ENCODE measurements at places on chromosomes 1 and 21.

DNA sequence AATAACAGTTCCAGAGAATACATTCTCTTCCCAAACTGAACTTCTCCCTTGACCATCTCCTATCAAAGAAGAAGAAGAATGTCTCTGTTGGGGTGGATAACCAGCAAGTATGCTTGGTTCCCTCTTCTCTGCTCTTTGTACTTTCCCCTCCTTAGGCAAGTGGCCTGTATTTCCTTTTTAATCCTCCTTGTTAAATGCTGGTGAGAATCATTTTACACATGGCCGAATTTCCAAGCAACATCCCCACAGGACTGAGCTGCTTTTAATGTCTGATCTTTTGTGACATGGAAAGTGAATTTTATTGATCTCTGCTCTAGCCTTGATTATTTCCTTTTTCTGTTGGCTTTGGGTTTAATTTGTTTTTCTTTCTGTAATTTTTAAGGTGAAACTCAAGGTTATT is 336.7 kb downstream of the DUSP10 start:
- DNase-seq = no peak

- DNase-seq = no peak
Measured at GRCh38 chr21:15022608-15023261, 42.1 kb downstream of the NRIP1 start.

DNA sequence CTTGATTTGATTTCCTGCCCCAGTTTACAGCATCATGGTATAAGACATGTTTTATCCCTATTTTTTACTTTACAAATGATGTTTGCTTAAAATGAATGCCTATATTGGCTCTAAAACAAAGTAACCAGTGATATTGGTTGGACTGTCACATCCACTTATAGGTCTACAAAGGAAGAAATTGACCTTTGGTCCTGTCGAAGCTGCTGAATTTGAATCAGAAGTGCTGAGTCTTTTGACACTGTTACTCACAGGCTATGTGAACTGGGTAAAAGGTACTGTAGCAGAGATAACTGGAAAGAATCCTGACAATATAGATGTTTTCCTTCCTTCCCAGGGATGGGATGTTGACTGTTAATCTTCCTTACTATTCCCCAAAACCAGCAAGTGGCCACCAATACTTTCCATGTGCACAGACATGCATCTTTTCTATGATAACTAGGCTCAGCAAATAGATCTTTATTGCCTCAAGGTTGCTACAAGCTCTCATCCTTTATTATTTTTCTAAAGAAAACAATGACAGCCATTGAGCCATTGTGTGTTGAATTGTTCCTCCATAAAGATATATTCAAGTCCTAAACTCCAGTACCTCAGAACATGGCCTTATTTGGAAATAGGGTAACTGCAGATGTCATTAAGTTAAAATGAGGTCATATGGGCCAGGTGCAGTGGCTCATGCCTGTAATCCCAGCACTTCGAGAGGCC is 175.9 kb upstream of the NR5A2 start:
- no peak for DNase-seq

DNA sequence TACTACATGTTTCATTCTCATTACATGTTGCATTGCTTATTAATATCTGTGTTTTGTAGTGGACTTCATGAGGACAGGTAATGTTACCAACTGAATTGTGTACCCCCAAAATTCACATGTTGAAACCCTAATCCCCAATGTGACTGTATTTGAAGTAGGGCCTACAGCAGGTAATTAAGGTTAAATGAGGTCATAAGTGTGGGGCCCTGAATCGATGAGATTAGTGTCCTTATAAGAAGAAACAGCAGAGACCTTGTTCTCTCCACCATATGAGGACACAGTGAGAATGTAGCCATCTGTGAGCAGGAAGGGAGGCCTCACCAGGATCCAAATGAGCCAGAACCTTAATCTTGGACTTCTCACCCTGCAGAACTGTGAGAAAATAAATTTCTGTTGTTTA is 15.0 kb upstream of the IFNAR1 start:
- no peak for DNase-seq

DNA sequence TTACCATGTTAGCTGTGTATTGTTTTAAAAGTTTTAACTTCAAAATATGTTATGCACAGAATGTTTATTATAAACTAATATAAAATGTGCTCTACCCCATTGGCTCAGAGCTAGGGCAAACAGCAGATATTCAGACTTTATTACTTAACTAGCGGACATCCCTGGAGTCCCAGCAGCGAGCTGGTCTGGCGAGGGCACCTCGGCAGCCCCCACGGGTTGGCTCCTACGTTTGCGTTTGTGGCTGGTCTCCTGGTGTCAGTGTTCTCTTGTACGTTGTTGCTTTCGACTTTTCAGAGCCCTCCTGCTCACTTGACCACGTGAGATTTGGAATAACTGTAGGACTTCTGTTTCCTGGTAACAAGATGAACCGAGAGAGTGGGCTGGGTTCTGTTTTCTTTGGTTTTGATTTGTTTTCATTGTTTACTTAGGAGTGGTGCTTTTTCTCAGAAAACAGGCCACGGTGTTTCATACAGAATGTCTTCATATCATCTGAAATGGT is 44.5 kb downstream of the CBS start:
- no peak for DNase-seq

DNA sequence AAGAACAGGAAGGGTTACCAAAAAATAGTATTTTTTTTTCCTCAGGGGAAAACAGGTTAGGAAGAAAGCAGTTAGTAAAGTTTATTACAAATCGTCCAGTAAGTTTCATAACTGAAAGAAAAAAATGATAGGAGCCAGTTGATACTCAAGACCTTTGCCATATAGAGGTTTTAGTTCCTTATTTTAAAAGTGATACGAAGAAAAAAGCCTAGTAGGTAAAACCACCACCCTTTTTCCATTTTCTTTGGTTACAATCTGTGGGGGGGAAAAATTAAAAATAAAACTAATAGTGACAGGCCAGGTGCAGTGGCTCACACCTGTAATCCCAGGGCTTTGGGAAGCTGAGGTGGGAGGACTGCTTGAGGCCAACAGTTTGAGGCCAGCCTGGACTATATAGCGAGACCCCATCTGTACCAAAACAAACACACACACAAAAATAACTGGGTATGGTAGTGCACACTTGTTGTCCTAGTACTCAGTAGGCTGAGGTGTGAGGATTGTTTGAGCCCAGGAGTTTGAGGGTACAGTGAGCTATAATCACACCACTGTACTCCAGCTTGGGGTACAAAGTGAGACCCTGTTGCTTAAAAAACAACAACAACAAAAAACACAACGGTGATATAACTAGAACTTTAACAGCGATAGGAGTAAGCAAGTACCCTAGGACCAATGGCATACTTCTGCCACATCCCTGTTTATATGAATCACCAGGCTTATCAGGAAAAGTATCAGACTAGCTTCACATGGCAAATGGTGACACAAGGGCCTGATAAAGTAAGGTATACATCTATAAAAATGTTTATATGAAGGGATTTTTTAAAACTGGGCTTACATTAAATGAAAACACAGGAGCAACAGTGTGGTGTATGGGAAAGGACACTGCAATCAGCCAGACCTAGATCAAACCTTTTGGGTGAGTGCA is 5.4 kb downstream of the TMEM59 start:
- DNase-seq = no peak

- DNase-seq = no peak
Measured at GRCh38 chr1:15833069-15833679, 14.3 kb upstream of the SPEN start.

GRCh38 chr1:155872527-155872926 is 13.2 kb downstream of the SYT11 start:
- DNase-seq = no peak

DNA sequence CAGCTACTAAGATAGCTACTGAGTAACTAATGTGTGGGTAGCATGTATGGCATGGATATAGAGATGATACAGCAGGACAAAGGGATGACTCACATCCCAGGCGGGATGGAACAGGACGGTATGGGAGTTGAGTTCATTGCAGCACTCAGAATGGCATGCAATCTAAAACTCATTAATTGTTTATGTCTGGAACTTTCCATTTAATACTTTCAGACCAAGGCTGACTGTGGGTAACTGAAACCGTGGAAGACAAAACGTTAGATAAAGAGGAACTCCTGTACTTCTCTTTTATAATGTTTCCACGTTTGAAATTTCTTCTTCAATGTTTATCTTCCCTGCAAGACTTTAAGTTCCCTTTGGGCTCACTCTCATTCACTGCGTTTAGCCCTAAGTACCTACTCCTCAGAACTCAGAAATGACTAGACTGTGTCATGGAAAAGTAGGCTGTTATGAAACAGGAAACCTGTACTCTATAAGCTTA is 151.9 kb downstream of the MAGI3 start:
- DNase-seq = no peak

GRCh38 chr1:37068260-37068659 is 33.9 kb upstream of the GRIK3 start:
- DNase-seq = no peak

DNA sequence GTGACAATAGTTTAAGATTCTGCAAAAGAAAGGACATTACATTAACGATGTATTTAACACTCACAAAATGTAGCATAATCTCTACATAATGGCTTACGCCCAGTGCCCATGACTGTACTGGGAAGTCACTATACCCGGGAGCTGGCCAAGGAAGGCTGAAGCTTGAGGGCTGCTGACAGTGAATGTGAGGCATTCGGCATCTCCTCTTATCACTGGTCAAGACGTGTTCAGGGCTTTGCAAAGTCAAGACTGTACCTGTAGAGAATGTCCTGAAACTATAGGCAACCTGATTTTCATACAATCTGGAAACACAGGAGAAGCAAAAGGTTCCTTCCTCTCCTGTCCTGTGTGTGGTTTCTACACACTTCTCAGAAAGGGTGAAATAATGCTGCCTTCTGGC is 12.7 kb upstream of the IFNGR2 start:
- no peak for DNase-seq

DNA sequence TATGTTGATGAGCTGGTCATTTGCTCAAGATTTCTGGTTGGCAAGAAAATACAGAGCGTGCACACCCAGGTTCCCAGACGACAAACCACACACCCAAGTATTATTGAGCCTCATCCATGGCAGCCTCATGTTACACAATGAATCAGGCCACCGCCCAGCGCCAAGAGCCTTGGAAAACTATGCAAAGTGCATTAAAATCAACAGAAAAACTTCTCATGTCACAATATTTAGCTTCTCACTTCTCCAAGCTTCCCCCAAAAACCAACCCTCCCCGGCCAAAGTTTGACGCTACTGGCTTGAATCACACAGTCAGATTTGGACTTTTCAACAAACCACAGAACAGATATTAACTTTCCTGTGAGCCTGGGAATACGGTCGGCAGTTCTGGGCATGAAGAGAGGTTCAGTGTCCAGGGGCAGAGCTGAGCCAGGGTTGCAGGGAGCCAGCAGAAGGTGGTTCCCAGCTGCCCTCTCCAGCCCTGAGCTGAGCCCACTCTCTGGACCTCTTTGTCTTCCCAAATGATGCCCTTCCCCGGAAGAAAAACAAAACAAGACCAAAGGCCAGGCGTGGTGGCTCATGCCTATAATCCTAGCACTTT is 71.1 kb downstream of the SETD4 start:
- DNase-seq = no peak

- DNase-seq = no peak
Measured at GRCh38 chr1:10710489-10710888, 86.0 kb downstream of the CASZ1 start.

DNA sequence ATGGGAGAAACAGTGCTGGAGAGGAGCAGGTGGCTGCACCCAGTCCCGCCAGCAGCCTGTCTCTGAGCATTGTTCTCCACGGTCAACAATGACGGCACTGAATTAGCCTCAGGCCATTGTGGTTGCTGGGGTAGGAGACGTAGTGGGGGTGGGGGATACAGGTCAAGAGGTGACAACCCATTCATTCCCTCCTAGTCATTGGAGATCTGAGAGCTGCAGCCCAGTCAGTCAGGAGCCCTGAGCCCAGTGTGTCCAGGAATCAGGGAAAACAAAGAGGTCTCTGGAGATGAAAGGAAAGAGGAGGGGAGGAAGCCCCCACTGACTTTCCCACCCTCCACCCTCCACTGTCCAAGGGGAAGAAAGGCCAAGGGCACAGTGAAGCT is 15.3 kb downstream of the SMIM12 start:
- DNase-seq = no peak

- no peak for DNase-seq
Measured at GRCh38 chr1:116579259-116579875, 8.5 kb upstream of the CD58 start.

GRCh38 chr21:46127239-46128105 is 27.9 kb downstream of the FTCD start:
- DNase-seq = peak; percentile 38

- DNase-seq = no peak
Measured at GRCh38 chr1:204932573-204932909, 61.9 kb downstream of the NFASC start.

DNA sequence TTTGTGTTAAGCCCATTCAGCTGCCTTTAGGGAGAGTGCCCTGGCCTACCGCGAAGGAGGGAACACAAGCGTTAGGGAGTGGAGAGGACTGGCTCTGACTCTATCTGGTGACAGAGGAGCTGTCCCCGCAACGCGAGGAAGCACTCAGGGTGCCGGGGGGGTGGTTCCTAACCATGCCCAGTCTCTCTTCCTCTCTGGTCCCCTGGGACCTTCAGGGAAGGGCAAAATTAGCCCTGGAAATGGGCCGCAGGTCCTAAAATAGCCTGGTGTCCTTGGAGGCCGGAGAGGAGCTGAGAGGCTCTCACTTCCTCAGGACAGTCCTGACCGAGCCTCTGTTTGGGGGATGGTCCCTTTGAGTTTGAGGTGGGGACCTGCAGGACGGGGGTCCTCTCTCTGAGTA is 5.8 kb downstream of the SLC45A1 start:
- DNase-seq = no peak

GRCh38 chr1:58764294-58764978 is 19.4 kb downstream of the JUN start:
- no peak for DNase-seq

- DNase-seq = no peak
Measured at GRCh38 chr1:24635195-24635843, 7.8 kb upstream of the SRRM1 start.

DNA sequence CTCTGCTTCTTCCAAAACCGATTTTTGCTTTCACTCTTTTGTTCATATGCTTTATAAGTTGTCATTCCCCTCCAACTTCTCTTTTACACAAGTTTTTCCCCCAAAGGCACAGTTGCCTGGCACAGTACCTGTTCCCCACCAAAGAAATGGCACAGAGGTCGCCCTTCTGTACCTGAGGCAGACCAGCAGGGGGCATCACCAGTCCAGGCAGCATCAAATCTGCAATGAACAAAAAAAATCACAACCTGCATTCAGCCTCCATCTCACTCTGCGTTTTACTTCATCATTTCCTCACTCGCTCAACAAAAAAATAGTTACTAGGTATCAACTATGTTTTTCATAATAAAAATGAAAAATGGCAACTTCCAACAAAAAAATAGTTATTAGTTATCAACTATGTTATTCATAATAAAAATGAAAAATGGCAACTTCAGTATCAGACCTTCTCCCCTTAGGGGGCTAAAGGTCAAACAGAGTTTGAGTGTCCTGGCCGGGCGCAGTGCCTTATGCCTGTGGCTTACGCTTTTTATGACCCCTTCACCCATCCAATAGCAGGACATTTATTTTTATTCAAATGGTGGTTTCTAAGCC is 4.1 kb downstream of the EIF2D start:
- DNase-seq = no peak

- DNase-seq = no peak
Measured at GRCh38 chr1:32858791-32859190, 11.9 kb downstream of the FNDC5 start.

- DNase-seq = no peak
Measured at GRCh38 chr21:38036016-38036415, 119.8 kb upstream of the KCNJ6 start.
